WERI-Rb-1 (cell line): ENCODE measurements at places on chromosomes 7 and 10.

DNA sequence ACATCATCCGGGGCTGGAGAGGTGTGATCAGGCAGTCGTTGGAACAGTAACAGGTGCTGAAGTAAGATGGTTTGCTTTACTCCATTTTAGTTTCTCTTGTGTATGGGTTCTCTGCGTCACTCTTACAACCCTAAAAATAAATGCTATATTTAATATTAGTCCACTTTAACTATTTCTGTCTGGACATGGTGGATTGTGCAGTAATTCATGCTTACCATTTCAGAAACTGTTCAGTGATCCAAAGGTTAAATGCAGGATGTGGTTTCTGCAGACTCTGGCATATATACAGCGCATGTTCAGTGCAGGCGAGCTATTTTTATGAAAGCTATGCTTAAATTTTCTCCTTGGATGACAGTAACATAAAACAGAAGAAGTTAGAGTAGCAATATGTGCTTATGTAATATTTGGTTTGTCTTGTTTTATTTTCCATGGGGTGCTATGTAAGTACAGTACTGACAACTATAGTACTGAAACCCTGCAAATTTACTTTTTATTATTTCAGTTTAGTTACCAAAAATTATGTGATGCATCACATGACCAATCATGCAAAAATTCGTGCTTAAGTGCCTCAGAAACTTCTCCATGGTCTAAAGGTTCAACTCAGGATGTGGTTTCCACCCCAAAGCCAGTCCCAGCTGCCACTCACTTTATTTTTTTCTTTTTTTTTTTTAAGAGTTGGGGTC is 46.6 kb upstream of the GRID1 start:
- no peak for DNase-seq

DNA sequence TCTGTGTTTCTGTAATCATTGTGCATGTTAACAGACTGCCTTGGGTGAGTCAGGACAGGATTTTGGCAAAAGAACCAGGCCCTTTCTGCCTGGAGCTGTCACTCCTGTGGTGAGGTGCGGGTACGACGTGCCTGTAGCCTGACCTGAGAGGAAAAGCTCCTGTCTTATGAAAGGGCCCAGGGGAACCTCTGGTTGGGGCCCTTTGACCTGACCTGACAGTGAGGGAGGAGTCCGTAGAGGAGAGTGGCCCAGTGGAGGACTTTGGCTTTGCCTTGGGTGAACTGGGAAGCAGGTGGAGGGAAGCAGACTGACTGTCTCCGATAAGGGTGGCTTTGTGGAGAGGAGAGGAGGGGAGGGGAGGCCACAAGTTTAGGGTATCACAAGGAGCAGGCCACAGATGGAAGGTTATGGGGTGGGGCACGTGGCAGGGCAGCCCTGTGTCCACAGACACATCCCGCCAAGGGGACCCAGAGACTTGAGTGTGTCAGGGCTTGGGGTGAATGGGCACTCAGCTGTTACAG is 6.9 kb downstream of the PFKP start:
- no peak for DNase-seq

- DNase-seq: peak; percentile 84
Observed at GRCh38 chr10:43939939-43940820, 291.5 kb upstream of the ZNF32 start.

GRCh38 chr7:120774481-120774880 is 83.5 kb downstream of the TSPAN12 start:
- no peak for DNase-seq

GRCh38 chr7:49768835-49769234 is 4.6 kb upstream of the VWC2 start:
- no peak for DNase-seq

DNA sequence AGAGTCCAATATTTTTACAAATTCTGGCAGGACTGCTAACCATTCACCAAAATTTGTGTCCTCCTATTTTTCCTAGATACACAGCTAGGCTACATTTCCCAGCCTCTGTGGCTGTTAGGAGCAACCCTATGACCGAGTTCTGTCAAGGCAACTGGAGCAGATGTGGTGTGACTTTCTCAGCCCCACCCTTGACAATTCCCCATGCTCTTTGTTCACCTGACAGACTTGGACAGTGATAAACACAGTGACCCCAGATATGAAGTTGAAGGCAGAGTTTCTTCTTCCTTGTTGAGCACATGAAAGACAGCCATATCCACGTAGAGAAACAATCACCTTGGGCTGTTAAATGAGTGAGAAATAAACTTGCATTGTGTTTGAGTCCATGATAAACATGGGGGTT is 1162.1 kb downstream of the SORCS3 start:
- no peak for DNase-seq

GRCh38 chr7:5322621-5323410 is 40.1 kb downstream of the SLC29A4 start:
- DNase-seq: no peak

DNA sequence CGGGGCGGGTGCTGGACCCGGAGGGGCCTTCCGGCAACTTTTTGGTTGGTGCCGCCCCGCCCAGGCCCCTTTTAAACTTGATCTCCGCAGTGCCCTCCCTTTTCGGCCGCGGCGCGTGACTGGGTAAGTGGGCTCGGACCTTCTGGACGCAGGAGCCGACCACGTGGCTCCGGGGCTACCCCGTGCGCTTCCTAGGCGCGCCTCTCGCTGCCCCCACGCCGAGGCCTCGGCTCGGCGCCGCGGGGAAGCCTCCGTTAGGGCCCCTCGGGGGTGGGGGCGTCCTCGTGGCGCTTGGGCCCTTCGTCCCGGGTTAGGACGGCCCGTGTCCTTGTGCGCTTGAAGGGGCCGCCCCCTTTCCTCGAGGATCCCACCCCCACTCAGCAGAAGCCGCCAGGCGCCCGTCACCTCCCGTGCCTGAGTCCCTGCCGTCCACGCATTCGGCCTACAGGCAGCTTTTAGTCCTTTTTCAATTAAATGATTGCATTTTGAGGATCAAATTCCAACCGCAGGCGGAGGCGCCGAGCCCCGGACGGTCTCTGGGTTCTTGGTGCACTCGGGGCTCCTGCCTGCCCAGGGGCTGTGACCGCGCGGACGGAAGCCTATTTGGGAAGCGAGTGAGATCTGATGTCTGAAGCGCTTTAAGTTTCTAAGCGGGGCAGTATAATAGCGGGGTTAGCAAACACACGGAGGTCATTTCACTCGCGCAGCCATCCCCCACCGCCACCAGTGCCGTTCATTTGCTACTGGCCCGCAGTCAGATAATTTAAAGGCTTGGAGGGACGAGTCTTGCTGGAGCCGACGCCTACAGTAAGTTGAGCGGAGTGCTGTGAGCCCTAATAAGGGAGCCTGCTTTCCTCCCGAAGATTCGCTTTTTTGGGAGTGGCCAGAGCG is 31.8 kb upstream of the TOMM7 start:
- no peak for DNase-seq

DNA sequence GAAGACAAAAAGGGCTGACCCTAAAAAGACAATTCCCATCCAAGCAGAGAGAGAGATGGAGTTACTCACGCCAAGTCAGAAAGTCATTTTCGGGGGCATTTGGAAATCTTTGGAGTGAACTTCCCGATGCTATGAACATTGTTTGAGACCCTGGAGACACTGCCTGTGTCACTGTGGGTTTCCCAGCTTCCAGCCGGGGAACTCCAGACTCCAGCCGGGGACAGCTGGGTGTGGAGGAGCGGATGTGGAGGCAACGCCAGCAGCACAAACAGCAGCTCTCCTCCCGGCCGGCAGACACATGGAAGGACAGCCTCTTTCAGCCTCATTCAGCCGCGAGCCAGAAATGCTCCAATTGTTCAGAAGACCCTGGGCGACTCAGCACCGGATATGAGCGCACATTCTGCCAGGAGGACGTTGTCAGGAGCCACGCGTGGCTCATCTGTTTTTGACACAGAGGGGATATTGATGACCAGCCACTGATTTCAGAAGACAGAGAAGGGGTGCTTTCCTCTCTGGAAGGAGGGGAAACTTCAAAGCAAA is 97.6 kb downstream of the PRPF18 start:
- DNase-seq: peak; percentile 20

GRCh38 chr10:69869291-69869961 is 67.7 kb downstream of the COL13A1 start:
- no peak for DNase-seq

DNA sequence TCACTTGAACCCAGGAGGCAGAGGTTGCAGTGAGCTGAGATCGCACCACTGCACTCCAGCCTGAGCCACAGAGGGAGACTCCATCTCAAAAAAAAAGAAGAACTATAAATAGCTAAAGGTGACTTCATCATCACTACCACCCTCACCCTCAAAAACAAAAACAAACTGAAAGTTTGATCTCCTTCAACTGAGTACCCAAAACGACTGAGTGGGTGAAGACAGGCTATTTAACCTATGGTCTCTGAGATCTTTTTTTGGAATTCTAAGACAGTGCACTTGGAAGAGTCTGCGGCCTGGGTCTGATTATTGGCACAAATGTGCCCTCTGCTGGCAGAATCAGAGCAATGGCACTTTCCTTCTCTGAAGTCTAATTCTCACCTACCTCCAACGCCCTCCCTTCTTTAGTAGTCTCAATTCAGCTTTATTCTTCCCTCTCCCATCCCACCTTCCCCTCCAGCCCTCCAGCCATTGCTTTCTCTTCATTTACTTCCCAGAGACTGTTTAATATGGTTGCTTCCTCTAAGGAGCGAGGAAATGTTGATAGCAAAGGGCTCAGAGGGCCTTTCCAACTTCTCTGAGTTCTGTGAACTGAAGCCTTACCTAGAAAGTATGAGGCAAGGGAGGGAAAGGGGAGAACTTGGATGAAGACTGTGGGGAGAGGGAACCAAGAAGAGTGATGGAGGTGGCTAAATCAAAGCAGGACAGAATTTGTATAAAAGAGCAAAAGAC is 2.9 kb upstream of the MYOZ1 start:
- DNase-seq: peak; percentile 60

- no peak for DNase-seq
Observed at GRCh38 chr10:74488907-74489306, 337.5 kb upstream of the KAT6B start.

- no peak for DNase-seq
Observed at GRCh38 chr7:47354071-47354470, 227.8 kb downstream of the TNS3 start.

DNA sequence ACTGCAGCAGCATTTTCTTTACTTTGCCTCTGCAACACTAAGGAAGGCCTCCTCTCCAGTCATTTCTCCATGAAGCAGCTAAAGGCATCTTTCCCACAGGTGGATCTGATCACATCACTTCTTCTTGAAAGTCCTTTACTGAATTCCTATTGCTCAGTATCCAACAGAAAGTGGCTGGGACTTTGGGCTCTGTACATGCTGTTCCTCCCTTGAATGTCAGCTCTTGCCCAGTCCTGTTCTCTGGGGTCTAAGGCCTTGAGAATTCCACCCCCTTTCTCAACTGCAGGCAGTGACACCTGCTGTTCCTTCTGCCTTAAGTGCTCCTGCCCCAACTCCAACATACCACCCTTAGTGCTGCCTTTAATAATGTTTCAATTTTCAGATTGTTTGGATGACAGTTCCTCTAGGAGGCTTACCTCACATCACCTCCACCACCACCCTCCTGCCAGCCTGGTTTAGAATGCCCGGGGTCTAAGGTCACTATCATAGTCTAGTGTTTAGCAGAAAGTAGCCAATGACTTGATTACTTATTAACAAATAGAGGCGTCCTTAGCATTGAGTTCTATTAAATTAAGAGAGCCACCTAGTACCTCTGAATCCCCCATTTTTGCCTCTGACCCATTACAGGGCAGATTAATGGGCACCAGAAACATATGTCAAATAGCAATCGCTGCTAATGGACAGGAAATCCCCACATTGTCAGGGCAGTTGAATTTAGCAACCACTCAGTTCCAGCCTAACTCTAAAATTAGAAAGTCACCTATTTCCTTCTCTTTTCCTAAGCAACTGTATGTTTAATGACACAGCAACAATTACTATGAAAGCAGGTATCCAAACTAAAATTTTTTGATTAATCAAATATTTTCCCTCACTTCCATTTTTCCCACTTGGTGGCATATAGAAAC is 11.4 kb downstream of the INHBA start:
- DNase-seq: no peak

DNA sequence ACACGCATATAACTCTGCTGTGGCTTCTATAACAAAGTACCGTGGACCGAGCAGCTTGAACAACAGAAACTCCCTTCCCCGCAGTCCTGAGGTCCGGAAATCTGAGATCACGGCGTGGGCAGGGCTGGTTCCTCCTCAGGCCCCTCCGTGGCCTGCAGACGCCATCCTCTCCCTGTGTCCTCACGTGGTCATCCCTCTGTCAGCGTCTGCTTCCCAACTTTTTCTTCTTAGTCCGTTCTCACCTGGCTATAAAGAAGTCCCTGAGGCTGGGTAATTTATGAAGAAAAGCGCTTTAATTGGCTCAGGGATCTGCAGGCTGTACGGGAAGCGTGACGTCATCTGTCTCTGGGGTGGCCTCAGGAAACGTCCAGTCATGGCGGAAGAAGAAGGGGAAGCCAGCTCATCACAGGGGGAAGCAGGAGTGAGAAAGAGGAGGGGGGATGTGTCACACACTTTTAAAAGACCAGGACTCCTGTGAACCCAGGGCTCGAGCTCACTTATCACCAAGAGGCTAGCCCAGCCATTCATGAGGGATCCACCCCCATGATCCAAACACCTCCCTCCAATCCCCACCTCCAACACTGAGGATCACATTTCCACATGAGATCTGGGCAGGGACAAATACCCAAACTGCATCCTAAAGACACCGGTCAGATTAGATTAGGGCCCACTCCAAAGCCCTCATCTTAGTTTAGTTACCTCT is 91.2 kb upstream of the INSIG1 start:
- DNase-seq: no peak

DNA sequence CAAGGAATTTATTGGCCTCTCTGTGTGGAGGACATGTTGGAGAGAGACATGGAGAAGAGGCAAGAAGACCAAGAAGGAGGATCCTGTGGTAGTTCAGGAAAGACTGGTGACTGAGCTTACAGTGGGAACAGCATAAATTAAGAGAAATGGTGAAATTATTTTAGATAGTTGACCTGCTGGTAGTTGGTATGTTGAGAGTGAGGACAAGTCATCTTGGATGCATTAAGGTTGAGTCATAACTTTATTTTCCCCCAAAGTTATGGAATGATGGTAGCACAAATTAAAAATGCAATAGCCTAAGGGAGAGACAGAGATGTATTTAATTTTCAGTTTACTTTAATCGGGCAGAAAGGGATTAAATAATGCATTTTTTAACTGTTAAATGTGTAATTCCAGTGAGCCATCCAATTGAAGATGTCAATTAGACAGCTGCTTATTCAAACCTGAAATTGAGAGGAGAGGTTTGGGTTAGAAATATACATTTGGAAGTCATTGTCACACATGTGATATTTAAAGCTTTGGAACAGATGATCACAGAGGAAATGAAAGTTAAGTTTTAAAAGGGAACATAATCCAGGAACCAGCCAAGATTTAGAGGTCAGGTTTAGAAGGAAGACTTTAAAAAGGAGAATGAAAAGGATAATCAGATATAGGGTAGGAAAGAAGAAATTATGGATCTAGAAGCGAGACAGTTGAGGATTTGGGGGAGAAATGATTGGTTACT is 80.6 kb downstream of the DGKB start:
- no peak for DNase-seq

- DNase-seq: no peak
Observed at GRCh38 chr7:76357475-76358010, 1.2 kb downstream of the YWHAG start.

GRCh38 chr10:132301371-132302330 is 6.1 kb downstream of the STK32C start:
- DNase-seq: no peak

- DNase-seq: no peak
Observed at GRCh38 chr7:19939746-19940145, 166.3 kb upstream of the TMEM196 start.

GRCh38 chr10:51918884-51919325 is 219.5 kb upstream of the CSTF2T start:
- DNase-seq: no peak

- DNase-seq: no peak
Observed at GRCh38 chr7:111486472-111487142, 75.7 kb downstream of the IMMP2L start.

GRCh38 chr10:102152545-102152890 is 329 bp downstream of the NOLC1 start:
- no peak for DNase-seq
